Large intestine (tissue), 12 donors: ENCODE measurements at places on chromosomes 13 and 19. TPM values are rescaled to one million over a fixed set of nuclear protein-coding genes. Genes with fewer than 3 reads are reported as not detected.

ZNF540 gene
- 5.2 TPM for polyA plus RNA-seq

HSD11B1L gene
- 5.7 TPM for polyA plus RNA-seq

ATP4A gene
- not detected for polyA plus RNA-seq

PNMA8B gene
- 1.7 TPM for polyA plus RNA-seq

KLK4 gene
- not detected for polyA plus RNA-seq

CALR3 gene
- polyA plus RNA-seq = 0.04 TPM

ZNF98 gene
- 1.2 TPM for polyA plus RNA-seq

ZNF793 gene
- polyA plus RNA-seq = 15.3 TPM

ANGPTL8 gene
- 0.55 TPM for polyA plus RNA-seq

DACH1 gene
- 25.0 TPM for polyA plus RNA-seq

CD33 gene
- polyA plus RNA-seq = 5.4 TPM

DPF1 gene
- polyA plus RNA-seq = 1.8 TPM

LRRC63 gene
- polyA plus RNA-seq = 0.09 TPM

TEX30 gene
- 15.7 TPM for polyA plus RNA-seq

NCAN gene
- polyA plus RNA-seq = 0.39 TPM

TUBB4A gene
- 7.3 TPM for polyA plus RNA-seq

ZNF729 gene
- polyA plus RNA-seq = 0.01 TPM

RNF113B gene
- 0.04 TPM for polyA plus RNA-seq

CEACAM16 gene
- polyA plus RNA-seq = not detected

KIR2DL1 gene
- 0.27 TPM for polyA plus RNA-seq

OR7A5 gene
- not detected for polyA plus RNA-seq

DCT gene
- 0.13 TPM for polyA plus RNA-seq

TTC9B gene
- 3.1 TPM for polyA plus RNA-seq

AZU1 gene
- polyA plus RNA-seq = 0.33 TPM

SULT2A1 gene
- polyA plus RNA-seq = 190 TPM

VSIG10L gene
- 2.2 TPM for polyA plus RNA-seq

RAD23A gene
- 91.8 TPM for polyA plus RNA-seq
